Hematopoietic multipotent progenitor cell treated with erythropoietin and hydrocortisone succinate and interleukin-3 and kit ligand, for 17 days (in vitro differentiated cells): ENCODE measurements at places on chromosomes 2 and 18.

- DNase-seq: no peak
These were observed 151.5 kb downstream of the ASB1 start for GRCh38 chr2:238578256-238578655.

DNA sequence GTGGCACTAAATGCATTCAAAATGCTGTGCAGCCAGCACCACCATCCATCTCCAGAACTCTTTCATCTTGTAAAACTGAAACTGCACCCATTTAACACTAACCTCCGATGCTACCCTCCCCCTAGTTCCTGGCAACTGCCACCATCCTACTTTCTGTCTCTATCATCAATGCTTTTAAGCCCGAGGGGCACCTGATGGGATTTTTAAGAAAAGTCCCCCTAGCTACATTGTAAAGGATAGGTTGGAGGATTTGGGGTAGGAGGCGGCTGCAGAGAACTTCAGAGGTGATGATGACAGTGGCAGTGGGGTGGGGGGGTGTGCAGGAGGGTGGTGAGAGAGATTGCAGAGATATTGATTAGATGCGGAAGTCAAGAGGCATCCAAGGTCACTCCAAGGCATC is 10.8 kb upstream of the YWHAQ start:
- DNase-seq: no peak

DNA sequence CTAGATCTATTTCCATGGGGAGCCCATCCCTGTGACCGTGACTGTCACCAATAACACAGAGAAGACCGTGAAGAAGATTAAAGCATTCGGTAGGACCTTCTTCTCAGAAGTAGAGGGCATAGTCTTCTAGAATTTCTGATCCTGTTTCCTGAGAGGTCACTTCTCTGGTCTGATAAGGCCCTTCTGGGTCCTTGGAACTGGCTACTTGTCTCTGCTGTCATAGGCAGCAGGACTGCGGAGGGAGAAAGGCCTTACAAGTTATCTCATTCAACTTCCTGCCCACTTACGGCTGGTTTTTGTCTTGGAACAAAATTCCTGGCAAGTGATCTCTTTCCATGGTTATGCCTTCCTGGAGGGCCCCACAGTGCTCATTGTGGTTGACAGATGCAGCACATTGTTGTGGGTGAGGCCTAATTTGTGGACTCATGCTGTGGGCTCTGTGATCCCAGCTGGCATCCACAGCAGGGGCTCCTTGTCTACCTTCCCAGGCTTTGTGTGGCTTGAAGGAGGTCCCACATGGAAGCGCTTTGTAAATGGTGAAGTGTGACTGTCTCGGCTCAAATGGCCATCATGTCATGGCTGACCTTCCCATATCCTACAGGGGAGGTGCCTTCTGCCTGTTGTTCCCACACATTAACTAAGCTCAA is 22.0 kb downstream of the SAG start:
- DNase-seq: no peak

- DNase-seq: no peak
These were observed 34.4 kb upstream of the CYP27C1 start for GRCh38 chr2:127254386-127254981.

DNA sequence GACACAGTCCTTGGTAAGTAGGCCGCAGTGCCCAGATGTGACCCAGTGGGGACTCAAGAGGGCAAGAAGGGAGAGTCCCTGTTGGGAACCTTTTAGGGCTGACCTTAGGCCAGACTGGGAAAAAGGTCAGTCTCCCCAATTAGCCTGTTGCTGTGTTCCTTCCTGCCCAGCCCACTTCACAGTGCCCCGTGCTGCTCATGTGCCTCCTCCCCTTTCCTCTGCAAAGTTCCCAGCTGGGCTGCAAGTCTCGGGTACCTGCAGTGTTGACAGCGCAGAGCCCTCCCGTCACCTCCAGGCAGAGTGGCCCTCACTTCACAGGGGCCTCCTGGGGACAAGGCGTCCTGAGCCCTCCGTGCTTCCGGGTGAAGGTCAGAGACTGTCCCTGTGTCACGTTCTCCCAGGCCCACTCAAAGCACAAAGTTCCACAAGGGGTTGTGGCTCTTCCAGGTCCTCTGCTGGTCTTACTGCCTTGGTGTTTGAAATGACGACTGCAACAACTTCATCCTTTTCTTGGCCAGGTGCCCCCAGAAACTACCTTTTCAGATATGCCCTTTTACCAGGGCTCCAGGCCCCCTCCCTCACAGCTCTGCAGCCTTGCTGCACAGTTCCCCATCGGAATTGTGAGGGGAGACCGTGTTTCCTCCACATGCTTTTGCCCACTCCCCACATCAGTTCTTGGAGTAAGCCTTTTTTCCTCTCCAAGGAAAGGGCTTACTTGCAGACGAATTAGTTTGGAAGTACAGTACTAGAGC is 225.8 kb downstream of the ALPK2 start:
- DNase-seq: no peak

DNA sequence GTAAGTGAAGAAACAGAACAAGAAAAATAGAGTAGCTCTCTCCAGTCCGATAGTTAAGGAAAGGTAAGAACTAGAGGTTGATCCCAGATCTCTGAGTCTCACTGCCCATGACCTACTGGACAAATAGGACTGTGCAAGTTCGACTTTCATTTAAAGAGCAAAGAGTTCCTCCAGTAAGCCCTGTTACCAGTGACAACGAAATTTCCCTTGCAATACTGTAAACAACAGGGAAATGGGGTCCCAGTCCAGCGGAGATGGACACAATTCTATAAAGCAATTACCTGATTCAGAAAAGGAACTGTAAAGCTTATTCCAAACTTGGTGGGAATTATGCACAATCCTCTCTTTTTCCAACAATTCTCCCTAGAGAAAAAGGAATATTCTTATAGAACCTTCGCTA is 65.9 kb downstream of the XDH start:
- DNase-seq: no peak
